ENCODE measurements at places on chromosomes 1 and 21.

DNA sequence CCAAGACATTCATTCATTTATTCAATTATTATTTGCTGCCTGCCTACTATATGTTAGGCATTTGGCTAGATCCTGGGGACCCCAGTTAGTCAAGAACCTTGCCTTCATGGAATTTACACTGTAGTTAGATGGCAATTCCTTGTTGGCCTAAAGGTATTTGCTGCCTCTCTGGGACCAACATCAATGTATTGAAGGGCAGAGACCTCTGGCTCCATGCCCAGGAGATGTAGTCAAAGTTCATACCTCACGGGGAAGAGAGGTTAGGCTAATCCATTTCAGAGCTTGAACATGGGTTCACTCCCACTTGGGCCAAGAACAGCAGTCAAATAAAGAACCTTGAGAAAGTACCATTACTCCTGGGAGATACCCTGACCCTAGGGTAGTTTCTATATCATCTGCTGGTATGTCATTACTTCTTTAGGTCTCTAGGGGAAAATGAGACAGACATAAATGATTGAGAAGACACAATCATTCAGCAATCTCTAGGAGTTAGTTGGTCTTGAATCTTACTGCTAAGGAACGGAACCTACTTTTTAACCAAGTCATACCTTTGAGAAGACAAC is 32.0 kb downstream of the SORT1 start:
- DNase-seq: no peak

GRCh38 chr21:42311816-42312625 is 3.2 kb downstream of the TFF3 start:
- no peak for DNase-seq

DNA sequence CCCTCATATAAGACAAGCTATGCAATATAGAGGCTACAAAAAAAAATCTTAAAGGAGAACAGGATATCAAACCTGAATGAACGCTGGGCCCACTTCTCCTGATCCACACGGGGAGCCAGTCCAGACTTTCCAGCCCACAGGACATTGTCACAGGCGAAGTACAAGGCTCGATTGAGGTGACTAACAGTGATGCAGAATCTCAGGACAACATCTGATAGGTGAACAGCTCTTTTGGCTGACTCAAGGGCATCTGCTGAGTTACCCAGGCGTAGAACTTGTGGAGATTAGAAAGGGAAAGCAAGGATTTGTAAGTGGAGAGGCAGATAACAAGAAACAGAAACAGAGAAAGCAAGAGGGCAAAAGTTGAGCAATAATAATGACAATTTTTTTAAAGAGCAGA is 1.8 kb downstream of the PEX11B start:
- no peak for DNase-seq

DNA sequence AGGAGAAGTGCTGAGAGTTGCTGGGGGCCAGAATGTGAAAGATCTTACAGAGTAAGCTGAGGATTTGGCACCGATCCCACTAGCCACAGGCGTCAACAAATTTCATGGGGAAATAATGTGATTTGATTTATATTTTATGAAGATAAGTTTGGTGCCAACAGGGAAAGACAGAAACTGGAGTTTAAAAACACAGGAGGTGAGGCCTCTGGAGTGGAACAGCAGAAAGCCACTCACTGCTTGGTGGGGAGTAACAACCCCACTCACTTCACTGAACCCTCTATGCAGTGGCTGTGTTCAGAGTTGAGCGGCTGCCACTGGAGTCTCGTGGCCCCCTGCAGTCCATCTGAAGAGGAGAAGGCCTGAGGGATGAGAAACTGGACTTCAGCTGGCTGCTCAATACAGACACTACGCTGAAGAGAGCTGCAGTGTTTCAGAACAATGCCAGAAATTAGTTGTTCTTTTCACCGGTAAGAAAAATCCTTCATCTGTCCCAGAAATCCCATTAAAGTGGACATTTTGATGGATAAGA is 48.0 kb upstream of the RXRG start:
- no peak for DNase-seq

DNA sequence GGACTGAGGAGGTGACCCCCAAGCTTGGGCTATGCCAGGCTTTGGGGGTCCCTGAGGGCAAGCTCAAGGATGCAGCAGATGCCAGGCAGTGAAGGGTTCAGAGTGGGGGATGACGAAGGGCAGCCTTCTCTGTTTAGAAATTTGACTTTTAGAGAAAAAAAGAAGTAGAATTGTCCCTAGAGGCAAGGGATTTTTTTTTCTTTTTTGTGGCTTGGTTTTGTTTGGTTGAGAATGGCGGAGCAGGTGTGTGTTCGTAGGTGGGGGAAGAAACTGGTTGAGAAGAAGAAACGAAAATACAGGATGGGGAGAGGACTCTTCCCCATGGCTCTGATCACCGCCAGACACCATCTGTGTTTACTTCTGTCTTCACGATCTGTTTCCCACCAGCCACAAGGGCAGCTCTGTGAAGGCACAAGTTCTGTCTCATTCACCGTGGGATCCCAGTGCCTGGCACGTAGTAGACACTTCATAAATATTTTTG is 8.2 kb downstream of the PLA2G5 start:
- no peak for DNase-seq

DNA sequence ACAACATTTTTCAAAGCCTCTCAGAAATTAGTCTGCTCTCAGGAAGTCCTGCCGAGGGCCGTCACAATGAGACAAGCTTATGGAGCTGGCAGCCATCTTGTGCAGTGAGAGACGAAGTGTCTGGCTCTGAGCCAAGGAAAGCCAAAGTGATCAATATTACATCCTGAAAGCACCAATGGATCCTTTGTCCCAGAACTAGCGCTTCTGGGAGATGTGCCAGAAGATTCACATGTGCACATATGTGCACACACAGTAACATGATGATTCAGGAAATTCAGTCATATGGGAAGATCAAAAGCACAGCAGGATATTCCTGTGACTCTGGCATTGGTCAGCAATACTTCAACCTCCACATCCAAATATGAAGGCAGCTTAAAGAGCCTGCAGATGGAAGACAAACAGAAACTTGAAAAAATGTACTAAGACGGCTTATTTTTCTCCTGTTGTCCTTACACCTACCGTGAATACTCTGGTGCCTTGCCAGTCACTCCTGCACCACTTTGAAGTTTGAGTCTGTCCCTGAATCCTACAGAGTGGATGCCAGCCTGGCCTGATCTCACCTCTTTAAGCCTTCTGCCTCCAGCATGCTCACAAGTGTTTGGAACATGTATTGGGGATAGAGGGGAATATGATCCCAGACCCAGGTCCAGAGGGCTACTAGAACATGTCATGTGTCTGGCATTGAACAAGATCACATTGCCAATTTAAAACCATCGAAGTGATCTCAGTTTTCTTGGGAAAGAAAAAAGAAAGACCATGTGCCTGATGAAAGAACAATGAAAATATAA is 44.5 kb upstream of the PRRX1 start:
- no peak for DNase-seq

GRCh38 chr1:34057347-34058130 is 107.5 kb downstream of the CSMD2 start:
- no peak for DNase-seq

GRCh38 chr1:229879746-229880145 is 187.3 kb upstream of the GALNT2 start:
- DNase-seq: no peak

- DNase-seq: peak; percentile 45
These were observed 11.9 kb downstream of the XKR8 start for GRCh38 chr1:27971674-27972073.

GRCh38 chr1:107141491-107142126 is 770 bp downstream of the NTNG1 start:
- peak; percentile 12 for DNase-seq

GRCh38 chr1:208942394-208943130 is 641.0 kb upstream of the CAMK1G start:
- no peak for DNase-seq

DNA sequence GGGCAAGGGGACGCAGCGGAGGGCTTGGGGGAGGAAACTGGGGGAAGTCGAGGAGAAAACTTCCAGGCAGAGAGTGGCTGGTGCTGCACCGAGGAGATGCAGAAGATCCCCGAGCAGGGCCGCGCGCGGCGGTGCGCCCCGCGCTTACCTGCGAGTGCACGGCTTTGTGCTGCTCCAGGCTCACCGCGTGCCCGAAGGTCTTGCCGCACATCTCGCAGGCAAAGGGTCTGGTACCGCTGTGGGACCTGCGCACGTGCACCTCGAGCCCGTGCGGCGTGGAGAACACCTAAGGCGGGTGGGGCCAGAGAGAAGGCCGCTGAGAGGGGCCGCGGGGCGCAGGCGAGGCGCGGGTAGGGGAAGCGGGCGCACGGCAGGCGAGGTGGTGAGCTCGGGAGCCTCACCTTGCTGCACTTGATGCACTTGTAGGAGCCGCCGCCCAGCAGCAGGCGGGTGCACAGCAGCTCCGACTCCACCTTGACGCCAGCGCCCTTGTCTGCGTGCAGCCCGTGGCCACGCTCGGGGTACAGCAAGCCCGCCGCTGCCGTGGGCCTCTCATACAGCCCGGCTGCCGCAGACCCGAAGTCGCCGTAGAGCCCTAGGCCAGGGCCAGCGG is 6.4 kb downstream of the GFI1 start:
- no peak for DNase-seq

GRCh38 chr1:155277902-155278688 is 832 bp downstream of the HCN3 start:
- peak; percentile 85 for DNase-seq

DNA sequence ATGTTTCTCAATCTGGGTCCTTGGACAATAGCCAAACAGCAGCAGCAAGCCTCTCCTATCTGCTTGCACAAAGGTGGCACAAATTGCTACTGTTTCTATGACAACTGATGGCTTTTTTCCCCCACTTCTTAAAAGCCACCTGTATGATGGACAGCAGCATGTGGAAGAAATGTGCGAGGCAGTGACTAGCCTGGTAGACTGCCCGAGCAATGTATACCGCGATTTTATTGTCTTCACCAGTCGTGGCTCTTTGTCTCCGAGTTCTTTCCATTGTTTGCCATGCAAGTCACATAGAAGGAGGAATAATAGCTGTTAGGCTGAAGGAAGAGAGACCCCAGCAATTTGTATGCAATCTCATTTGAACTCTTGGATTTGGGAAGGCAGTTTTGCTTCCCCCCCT is 79.4 kb downstream of the S1PR1 start:
- DNase-seq: no peak

GRCh38 chr1:952201-952600 is 6.9 kb downstream of the NOC2L start:
- no peak for DNase-seq

DNA sequence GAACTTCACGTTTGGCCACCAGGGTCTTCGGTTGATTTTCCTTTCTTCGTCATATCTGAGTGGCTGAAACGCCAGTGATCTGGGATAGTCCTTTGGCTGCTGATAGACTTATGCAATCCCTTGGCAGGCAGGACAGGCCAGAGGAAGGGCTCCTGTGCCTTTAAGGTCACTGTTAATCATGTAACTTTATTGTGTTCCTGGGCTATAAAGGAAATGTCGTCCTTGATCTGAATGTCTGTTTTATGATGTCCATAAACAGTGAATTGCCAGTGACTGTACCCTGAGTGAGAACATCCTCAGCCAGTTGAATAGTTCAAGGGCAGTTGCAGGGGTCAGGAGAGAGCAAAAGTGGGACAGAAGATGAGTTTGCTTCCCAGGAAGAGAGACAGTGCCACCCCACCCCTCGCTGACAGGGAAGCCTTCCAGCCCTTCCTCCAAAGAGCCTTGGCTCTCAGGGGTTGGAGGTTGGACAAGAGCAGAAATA is 68.0 kb downstream of the PDE9A start:
- no peak for DNase-seq

GRCh38 chr1:37035796-37036666 is 1.7 kb upstream of the GRIK3 start:
- DNase-seq: no peak

GRCh38 chr1:159091607-159092031 is 15.1 kb upstream of the AIM2 start:
- no peak for DNase-seq

GRCh38 chr21:37631319-37632117 is 264.9 kb downstream of the DYRK1A start:
- DNase-seq: no peak

DNA sequence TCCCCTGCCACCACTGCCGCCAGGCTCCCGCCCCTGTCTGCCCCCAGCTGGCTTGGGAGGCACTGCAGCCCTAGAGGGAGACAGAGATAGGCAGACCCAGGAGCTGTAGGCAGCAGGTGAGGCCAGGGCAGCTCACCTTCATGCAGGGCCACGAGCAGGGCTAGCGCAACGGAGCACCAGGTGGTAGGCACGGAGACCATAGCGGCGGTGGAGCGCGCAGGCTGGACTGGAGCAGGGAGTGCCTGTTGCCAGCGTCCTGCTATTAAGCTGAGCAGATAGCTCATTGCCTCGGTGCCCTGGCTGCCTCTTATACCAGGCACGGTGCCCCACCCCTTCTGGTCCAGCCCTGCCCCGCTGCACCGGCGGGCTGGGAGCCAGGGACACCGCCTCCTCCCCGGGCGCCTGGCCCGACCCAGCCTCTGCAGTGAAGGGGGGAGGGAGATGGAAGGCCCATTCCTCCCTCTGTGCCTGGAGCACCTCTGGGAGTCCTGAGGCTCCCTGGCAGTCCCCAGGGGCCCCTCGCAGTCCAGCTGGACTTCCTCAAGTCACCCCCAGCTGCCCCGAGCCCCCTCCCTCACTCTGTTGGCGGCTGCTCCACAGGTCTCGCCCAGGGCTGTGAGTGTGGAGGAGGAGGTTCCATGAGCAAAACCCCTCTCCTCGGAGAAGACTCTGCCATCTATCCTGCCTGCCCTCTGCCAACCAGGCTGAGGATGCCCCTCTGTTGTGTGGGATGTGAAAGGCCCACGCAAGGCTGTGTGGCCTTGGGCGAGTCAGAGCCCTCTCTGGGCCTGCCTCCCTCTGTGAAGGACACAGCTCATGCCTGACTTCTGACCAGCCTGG is at the start of gene EDN2:
TSS of gene EDN2 (minus strand) at position 282 of the 840 bp plus-strand sequence. CDS start at position 200, 82 bp downstream.
- DNase-seq: peak; percentile 71

- DNase-seq: no peak
These were observed 316.9 kb upstream of the VAMP3 start for GRCh38 chr1:7454052-7454815.

DNA sequence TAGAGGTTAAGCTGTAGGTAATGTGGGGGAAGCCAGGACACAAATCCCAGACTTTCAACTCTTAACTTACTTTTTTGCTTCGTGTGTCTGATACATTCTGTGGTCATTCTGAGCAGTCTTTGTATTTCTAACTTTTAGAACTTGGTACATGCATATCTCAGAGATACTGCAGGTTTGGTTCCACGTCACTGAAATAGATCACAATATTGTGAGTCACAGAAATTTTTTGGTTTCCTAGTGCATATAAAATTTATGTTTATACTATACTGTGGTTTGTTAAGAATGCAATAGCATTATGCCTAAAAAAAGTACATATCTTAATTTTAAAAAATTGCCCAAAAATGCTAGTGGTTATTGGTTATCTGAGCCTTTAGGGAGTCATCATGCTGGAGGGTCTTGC is 3.2 kb downstream of the URB2 start:
- DNase-seq: no peak

- DNase-seq: no peak
These were observed 10.6 kb upstream of the NADK start for GRCh38 chr1:1788646-1789431.

- DNase-seq: no peak
These were observed 183.8 kb downstream of the AJAP1 start for GRCh38 chr1:4838231-4838630.

DNA sequence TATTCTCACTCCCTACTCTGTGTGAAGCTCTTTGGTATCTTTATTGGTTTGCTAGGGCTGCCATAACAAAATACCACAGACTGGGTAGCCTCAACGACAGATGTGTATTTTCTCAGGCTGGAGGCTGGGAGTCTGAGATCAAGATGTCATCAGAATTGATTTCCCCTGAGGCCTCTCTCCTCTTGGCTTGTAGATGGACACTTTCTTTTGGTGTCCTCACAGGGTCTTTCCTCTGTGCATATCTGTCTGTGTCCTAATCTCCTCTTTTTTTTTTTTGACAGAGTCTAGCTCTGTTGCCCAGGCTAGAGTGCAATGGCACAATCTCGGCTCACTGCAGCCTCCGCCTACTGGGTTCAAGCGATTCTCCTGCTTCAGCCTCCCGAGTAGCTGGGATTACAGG is 71.4 kb upstream of the KCNJ6 start:
- DNase-seq: no peak
